ENCODE measurements at places on chromosomes 4 and X.

GRCh38 chr4:155578726-155579370, 87.8 kb upstream of the GUCY1A1 start:
- no peak for DNase-seq

DNA sequence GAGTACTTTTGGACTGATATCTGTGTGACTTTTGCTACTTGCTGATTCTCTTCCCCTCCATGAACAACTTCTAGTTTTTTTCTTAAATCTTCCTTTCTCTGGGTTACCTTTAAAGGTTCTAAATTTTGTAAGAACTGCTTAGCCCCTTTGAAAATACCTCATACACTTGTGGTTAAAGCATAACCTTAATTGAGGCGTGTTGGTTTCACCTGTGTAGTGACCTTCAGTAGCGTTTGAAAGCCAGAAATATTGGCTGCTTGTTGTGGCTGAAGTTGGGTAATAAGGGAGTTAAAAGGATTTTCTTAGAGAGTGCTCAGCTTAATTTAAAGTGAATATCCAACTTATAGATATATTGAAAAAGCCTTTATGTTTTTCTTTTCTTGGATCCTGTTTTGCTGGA, 32.0 kb downstream of the MAGEC1 start:
- no peak for DNase-seq

DNA sequence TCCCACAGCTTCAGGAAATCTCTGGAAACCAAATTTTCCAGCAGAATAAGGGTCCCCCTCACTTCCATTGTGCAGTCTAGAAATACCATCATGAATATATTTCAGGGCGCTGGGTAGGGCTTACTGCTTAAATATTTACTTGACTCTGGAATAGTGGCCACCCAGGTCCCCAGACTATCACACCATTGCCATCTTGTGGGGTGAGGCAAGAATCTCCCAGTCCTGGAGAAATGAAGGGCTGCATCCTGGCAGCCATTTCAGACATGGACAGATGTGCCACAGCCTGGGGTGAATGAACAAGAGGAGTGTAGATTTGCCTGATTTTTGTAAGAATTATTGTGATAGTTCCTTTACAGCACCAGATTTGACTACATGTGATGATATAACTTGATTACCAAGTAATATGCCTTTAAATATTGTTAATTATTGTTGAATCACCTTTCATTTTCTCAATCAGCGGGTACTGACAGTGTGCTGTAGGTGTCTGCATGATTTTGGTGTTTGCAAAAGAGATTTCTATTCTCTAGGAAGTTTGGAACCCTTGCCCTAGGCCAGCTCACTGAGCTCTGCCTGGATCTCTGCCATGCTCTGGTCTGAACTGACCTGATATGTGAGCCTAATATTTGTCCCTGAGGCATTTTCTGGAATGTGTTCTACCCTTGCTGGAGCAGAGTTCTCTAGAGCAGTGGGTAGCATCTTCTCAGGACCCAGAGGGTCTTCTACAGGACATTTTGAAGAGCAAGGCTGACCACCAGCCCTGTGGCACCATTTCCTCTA, 183.4 kb downstream of the KIT start:
- DNase-seq: no peak

DNA sequence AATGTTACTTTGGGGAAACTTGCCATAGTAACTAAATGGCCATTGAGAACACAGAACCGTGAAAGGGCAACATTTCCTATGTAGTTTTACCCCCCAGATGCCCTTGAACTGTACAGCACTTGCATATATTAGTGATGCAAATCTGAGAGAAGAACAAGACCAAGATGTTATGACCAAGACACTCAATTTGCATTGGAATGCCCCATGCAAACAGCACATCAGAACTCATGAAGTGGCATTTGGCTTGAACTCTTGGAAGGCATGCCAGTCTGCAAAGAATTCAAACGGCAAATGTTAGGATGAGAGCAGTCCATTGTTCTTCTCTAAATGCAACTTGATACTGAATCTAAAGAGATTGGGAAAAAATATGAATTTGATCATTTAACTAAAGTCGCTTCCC, 139.4 kb upstream of the CXorf66 start:
- DNase-seq: no peak

DNA sequence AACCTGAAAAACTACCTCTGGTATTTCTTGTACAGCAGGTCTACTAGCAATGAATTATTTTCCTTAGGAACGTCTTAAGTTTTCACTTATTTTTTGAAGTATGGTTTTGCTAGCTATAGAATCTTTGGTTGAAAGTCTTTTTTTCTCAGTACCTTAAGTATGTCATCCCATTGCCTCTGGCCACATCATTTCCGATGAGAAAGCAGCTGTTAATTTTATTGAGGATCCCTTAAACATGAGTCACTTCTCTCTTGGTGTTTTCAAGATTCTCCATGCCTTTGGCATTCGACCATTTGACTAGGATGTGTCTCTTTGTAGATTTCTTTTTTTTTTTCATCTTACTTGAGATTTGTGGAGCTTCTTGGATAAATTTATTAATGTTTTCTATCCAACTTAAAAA, 803.8 kb upstream of the AMOT start:
- no peak for DNase-seq

DNA sequence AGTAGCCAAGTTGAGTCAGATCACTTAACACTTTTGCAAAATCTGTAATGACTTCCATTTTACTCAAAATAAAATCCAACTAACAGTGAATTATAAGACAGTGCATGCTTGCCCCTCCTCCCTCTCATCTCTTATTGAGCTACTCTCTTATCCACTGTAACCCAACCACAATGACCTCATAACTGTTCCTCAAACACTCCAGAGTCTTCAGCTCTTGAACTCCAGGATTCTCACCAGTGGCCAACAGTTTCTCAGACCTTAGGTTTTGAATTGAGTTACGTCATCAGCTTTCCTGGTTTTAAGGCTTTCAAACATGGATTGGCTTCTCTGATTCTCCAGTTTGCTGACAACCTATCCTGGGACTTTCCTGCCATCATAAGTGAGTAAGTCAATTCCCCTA, 938.3 kb downstream of the RAB28 start:
- DNase-seq: no peak

DNA sequence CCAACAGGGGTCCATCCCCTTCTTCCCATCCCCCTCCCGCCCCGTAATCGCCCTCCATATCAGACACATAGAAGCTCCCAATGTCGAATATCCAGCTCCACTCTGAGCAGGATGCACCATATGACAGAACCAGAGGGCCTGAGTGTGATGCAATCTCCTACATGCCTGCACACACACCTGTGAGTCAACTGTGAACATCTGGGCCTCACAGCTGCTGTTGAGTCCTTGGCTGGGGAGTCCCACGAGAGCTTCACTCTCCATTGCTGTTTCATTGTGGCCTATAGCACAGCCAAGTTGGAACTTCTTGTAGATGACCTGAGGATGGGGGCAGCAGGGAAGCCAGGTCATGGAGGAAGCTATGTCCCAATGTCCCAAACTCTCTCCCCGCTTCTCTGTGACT, 8.2 kb downstream of the SLC38A5 start:
- DNase-seq: no peak

DNA sequence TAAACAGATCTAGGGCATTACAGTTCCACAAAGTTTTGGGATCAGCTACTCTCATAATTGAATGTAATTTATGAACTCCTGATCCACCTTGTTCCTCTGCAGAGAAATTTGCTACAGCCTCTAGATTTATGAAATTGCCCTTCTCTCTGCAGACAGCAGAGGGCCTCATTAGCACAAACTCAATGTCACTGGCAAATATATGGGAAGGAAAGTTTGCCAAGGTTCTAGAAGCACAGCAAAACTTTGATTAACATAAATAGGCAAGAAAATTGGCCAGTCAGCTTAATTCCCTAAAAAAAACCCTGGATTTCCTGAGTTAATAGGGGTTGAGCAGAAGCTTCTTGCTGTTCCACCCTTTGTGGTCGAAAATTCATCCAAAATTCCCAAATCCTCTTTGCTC, 31.5 kb downstream of the PRPS1 start:
- peak; percentile 3 for DNase-seq

GRCh38 chrX:9538544-9539045, 73.7 kb downstream of the TBL1X start:
- DNase-seq: no peak
